ENCODE measurements at places on chromosomes 12 and 14. TPM values are rescaled to one million over a fixed set of nuclear protein-coding genes. Genes with fewer than 3 reads are reported as not detected.

- no peak for DNase-seq
These were observed 40.0 kb downstream of the ISCA2 start for GRCh38 chr14:74533576-74533975.

DNA sequence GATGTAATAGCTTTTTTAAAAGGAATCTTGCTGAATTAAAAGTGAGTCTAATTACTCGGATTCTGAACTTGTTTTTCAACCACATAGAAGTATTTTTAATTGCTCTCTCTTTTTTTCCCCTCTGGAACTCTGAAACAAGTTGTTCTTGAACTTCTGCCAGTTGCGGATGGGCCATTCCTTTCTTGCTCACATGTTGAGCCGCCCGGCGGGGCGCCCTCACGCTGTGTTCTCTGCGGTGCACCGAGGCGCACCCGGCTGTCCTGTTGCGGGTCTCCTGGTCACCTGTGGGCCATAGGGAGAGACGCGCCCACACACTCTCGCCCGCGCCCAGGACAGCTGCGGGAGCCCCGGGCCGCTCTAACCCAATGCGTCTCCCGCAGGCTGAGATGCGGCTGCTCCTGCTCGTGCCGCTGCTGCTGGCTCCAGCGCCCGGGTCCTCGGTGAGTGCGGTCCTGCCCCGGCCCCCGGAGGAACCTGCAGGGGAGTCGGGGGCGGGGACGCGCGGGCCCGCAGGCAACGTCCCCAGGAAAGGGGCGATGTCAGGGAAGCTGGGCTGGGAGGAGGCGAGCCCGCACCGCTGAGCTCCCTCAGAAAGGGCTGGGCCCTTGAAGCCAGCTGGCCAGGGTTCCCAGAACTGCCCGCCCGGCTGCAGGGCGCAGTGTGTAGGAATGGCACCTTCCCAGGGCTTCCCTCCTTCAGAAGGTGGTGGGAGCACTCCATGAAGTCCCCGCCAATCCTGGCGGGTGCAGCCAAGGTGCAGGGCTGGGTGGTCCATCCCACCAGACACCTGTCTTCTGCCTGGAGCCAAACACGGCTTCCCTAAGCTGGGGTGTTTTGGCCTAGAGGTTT lies 2.3 kb downstream of the PAPLN start:
- no peak for DNase-seq

- no peak for DNase-seq
These were observed 77.8 kb downstream of the VCPKMT start for GRCh38 chr14:50038398-50039119.

DNA sequence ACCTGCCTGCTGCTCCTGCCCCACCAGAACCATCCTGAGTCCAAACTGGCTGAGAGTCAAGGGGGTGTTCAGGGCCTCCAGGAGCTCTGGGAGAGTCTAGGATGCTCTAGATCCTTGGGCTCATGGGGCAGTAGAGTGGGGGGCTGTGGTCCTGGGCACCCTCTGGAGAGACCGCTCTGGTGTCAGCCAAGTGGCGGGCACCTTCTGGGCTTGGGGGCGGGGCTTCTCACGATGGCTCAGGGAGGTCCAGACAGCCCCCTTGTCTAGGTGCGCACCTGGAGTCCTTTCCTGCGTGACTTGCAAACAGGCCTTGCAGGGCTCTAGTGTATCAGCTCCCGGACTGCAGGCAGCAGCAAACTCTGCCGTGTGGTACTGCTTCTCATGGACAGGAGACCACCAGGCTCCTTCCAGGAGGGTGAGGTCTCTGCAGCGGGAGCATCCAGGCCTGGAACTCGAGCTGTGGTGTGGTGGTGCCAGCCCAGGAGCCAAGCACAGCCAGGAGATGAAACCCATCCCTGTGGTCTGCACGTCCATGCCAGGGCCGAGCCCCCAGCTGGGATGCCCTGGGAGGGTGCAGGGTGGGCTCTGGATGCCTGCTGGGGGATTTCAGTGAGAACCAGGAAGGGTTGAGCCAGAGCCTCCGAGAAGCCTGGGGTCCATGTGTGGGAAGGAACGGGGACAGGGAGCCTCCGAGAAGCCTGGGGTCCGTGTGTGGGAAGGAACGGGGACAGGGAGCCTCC lies 15.0 kb downstream of the PACS2 start:
- no peak for DNase-seq

GRCh38 chr12:113961921-113962710 lies 4.0 kb downstream of the RBM19 start:
- DNase-seq: no peak

The REP15 gene
- 2.8 TPM for polyA plus RNA-seq

The A2M gene
- 249 TPM for polyA plus RNA-seq

The PTGDR gene
- 0.65 TPM for polyA plus RNA-seq

DNA sequence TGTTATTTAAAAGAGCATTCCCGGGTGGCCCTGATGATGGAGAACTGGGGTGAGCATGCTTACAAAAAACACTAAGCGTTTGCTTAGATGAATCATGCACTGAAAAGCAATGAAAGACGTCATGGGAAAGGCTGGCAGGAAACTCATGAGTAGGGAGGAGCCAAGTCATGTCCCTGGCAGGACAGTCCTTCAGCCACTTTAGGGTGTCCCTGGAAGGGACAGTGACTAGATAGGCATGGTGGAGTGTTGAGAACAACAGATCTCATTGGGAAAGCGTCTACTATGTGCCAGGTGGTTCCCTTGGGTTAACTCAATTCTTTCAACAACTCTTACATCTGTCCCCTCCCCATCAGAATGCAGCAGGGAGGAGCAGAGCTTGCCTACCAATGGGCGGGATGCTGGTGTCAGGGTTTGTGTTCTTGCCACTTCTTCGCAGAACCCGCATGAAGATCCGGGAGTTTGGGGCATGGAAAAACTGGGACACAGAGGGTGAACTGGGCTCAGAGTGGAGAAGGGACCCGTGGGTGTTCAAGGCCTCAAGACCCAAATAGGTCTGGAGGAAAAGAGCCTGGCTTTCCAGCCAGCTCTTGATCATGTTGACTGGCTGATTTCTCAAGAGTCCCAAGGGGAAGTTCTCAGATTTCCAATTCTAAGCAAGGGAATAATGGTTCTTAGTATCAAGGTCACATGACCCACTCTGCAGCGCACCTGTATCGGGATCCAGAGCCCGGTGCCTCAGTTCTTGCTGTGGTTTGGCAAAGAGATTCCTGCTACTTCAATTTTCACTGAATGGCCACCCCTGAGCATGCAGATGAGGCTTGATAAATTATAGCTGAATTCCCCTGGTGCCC lies 653.9 kb upstream of the TBX3 start:
- no peak for DNase-seq

The PTPRO gene
- 217 TPM for polyA plus RNA-seq

DNA sequence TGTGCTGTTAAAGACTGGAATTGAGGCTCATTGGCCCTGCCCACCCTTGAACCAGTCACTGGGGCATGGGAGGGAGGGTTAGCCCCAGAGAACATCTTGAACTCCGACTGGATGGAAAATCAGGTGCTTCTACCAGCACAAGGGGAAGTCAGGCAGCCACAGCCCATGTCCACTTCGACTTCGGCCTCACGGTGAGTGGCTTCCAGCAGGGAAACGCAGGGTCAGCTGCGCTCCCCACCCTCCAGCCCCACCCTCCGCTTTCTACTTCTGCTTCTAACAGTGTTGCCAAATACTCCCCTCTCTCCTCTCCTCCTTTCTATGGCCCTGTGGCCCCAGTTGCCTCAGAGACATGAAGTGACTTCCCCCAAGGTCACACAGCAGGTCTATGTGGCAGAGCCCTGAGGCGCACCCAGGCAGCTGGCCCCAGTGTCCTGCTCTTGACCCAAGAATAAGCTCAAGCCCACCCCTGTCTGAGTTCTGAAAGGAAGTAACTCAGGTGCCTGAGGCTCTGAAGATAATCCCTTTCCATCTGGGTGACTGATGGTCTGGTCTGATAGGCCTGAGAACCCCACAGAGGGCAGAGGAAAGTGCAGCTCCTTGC lies 11.9 kb upstream of the SH2B3 start:
- DNase-seq: no peak

- DNase-seq: no peak
These were observed 103.1 kb downstream of the ESR2 start for GRCh38 chr14:64190974-64191502.

DNA sequence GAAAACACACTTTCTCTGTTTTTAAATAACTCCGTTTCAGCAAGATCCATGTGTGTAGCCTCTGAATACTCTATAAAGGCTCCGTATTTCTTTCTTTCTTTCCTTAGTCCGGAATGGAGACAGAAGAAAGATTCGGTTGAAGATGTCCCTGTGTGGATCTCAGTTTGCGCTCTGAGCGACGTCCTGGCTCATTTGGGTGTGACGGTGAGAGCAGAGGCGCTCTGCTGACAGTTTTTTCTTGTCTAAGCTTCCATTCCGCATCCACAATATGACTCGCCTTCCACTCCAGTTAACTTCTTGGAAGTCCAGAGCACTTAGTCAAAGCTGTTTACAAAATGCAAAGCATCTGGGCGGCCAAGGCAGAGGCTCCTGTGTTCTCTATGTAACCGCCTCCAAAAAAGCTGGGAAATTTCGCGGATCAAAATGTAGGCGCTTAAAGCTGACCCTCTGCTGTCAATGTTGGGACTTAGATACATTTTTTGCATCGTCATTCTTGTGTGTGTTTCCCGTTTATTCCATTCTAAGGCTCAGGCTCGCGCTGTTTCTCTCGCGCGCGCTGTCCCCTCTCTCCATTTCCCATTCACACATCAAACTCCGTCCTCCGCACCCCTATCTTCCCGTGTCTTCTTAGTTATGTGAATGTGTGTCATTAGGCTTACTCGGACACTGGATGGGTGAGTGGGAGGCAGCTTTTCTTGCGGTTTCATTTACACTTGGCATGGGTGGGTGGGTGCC lies 880 bp upstream of the FLRT2 start:
- DNase-seq: peak; percentile 29

The PLBD1 gene
- 36.5 TPM for polyA plus RNA-seq

GRCh38 chr12:94875525-94875924 lies 128.0 kb downstream of the NDUFA12 start:
- DNase-seq: no peak

GRCh38 chr14:101219896-101220703 lies 316.6 kb upstream of the RTL1 start:
- no peak for DNase-seq
